HFF-Myc (cell line): ENCODE measurements at places on chromosomes 13 and 19.

- DNase-seq: no peak
Measured at GRCh38 chr19:17424743-17425365, 5.0 kb downstream of the MVB12A start.

DNA sequence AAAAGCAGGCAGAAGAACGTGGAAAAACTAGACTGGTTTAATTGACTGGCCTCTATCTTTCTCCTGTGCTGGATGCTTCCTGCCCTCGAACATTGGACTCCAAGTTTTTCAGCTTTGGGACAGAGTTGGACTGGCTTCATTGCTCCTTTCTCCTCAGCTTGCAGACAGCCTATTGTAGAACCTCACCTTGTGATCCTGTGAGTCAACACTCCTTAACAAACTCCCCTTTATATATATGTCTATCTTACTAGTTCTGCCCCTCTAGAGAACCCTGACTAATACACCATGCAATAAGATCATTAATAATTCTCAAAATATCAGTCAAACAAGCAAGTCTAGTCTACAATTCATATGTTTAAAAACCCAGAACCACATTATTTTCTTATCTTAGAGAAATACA is 662.4 kb downstream of the TBC1D4 start:
- DNase-seq: no peak

DNA sequence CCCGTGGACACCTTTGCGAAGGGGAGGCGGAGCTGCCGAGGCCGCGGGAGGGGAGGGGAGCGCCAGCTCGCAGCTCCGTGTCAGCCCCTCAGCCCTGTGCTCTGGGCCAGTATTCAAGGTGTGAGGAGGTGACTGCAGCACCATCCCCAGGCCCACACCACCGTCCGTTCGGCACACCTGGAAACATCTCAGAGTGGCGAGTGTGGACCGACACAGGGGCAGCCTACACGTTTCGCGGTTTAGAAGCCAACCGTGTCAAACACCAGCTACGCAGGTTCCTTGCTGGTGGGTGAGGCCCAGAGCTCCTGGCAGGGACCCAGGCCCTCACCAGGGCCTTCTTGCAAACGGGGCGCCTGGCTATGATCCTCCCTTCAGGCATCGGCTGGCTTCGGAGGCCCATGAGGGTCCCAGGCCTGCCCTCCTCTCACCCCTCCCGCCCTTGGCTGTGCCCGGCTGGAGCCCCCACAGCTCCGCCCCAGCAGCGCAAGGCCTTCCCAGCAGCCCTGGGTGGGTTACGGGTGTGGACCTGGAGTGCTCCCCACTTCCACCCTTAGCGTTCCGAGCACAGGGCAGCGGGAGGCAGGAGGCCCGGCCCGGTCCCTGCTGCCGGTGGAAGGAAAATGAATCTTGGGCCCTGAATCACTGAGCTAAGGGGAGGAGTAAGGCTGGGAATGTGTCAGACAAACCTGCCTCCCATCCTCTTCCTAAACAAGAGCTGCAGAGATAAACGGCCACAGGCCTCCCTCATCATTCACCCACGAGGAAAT is 1.2 kb downstream of the C13orf46 start:
- no peak for DNase-seq

GRCh38 chr13:87122551-87122950 is 548.6 kb upstream of the SLITRK5 start:
- no peak for DNase-seq

- no peak for DNase-seq
Measured at GRCh38 chr13:29471551-29471950, 123.9 kb downstream of the SLC7A1 start.

- no peak for DNase-seq
Measured at GRCh38 chr19:1001538-1002166, 1.4 kb downstream of the GRIN3B start.

DNA sequence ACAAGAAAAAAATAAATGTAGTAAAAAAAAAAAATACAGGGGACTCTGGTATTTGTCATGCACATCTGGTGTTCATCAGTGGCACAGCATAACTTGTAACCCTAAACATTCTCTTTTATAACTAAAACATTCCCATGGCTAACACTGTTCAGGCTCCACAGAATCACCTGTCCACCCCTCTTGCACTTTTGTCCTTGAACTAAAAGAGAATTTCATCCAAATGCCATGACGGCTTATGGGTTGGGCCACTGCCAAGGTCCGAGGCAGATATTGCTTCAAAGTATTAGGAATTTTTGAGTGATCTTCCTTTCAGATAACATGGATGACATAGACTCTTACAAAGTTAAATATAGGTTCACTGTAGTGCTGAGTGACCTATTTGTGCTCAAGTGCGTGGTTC is 25.7 kb upstream of the SERP2 start:
- no peak for DNase-seq
